ENCODE measurements at places on chromosomes 13 and 19.

DNA sequence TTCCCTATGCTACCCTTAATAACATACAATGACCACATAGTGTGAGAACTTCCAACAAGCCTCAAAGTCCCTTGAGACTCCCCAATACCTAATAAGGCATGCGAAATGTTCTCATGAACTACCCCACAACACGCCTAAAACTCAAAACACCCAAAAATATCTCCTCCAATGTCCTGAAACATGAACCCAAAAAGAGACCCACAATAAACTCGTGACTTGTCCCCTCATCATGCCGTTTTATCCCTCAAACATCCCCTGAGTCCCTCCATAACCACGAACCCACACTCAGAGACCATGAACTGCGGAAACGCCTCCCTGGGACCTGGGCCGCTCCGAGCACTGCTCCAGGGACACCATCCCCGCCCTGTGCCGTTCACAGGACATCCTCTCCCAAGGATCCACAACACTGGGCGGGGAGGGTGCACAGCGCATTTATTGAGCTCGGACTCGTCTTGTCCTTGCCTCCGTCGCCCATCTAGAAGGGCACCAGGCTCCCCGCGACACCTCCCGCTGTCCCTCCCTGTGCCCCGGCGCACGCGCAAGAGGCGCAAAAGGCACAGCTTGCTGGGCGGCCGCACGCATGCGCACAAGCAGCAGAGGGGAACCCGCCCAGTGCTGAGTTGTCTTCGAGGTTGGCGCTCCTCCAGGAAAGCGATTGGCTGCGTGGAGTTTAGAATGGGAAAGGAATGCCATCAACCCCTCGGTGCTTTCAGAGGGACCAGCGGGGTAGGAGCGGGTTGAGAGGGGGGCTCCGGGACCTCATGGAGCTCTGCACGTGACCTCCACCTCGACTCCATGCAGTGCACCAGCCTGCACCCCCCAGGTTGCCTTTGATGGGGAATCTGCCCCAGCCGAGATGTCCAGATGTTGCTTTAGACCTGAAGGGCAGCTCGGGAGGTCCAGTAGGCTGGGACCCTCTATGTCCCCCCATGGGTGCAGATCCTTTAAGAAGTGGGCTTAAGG is 8.8 kb downstream of the FXYD3 start:
- DNase-seq: peak; percentile 86

- DNase-seq: peak; percentile 49
These were observed 222.6 kb upstream of the MAB21L1 start for GRCh38 chr13:35698911-35699576.

- no peak for DNase-seq
These were observed 393.8 kb downstream of the PCDH20 start for GRCh38 chr13:61021838-61022237.

- peak; percentile 48 for DNase-seq
These were observed 10.3 kb upstream of the EDNRB start for GRCh38 chr13:77928909-77929308.

GRCh38 chr19:46596008-46596407 is 5.1 kb upstream of the CALM3 start:
- no peak for DNase-seq

DNA sequence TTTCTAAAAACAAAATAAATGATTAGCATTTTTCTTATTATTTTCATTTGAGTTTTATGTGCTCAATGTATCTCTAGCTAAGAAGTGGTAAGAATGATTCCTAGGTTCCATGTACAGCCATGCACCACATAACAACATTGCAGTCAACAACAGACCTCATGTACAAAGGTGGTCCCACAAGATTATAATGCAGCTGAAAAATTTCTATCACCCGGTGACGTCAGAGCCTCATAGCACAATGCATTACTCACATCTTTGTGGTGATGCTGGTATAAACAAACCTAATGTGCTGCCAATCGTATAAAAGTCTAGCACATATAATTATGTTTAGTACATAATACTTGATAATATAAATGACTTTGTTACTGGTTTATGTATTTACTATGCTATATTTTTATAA is 120.5 kb downstream of the SLC7A1 start:
- peak; percentile 77 for DNase-seq

- peak; percentile 69 for DNase-seq
These were observed 145.9 kb downstream of the NUFIP1 start for GRCh38 chr13:44843403-44843802.

GRCh38 chr19:50959731-50960500 is 7.1 kb upstream of the KLK5 start:
- peak; percentile 37 for DNase-seq

DNA sequence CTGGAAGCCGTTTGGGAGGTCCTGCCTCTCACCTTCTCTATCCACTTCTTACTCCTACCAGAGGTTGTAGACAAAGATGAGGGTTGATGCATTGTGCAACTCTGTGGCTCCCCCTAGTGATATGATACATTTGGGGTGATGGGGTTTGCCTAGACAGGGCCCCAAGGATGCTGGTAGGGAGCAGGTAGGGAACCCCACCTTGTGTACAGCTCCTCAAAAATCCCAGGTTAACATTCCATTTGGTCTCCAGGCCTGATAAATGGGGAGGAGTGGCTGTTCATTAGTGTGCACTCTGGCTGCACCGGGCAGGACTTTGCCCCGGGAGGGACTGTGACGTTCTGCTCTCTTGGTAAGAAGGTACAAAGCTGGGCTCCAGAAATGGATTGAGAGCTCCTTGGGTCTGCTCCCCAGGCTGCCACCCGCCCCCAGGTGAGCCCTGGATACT is 19.2 kb downstream of the SIGLEC8 start:
- peak; percentile 15 for DNase-seq

DNA sequence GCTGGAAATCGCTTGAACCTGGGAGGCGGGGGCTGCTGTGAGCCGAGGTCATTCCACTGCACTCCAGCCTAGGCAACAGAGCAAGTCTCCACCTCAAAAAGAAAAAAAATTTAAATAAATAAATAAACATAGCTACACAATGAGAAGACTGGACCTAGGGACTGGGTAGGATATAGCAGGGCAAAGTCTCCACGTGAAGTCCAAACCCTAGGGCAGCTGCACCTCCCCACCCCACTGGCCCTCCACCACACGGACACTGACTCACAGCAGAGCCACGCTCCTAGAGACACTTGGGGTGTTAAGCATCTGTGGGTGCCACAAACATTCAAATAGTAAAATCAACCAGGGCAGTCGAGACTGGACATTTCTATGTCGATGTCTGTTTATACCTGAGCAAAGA is 7.1 kb downstream of the LATS2 start:
- no peak for DNase-seq

DNA sequence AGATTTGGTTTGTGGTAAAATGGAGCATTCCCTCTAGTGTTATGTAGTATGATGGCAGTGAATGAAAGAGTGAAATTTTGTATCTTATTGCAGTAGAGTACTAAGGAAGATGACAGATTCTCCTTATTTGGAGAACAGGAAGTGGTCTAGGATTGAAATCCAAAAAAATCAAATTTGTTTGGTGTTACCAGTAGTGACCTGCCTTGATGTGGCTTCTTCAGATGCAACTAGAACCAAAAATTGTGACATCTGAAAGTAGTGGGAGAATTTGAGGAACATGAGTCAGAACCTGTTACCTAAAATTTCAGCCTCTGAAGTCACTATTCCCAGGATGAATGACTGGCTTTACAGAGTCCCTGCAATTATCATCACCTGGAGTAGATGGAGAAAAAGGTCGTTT is 165.9 kb downstream of the KLF5 start:
- DNase-seq: peak; percentile 68

DNA sequence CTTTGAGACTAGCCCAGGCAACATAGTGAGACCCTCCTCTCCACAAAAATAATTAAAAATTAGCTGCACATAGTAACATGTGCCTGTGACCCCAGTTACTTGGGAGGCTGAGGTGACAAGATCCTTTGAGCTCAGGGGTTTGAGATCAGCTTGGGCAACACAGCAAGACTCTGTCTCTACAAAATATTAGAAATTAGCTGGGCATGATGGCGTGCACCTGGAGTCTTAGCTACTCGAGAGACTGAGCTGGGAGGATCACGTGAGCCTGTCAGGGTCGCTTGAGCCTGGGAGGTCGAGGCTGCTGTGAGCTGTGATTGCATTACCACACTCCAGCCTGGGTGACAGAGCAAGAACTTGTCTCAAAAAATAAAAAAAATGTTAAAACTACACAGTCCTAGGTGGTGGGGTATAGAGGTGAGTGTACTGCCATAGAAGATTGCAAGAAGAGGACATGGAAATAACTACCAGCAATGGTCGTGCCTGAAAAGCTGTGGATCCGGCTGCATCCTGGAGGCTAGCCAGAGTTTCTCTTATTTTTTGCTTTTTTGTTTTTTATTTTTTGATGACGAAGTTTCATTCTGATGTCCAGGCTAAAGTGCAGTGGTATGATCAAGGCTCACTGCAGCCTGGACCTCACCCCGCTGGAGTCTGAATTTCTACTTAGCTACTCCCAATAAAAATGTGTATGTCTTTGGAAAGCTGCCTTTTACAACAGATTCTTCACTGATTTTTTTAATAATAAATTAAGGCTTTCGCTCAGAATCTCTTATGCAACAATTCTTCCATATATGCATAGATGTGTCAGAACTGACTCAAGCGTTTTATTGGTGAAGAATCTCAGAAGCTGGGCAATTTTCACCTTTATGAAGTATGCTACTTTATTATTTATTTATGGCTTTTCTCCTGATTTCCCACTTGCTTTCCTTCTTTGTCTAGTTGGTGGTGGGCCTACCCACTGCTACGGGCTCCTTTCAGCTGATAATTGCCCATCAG is 393.8 kb downstream of the TSHZ3 start:
- DNase-seq: no peak

DNA sequence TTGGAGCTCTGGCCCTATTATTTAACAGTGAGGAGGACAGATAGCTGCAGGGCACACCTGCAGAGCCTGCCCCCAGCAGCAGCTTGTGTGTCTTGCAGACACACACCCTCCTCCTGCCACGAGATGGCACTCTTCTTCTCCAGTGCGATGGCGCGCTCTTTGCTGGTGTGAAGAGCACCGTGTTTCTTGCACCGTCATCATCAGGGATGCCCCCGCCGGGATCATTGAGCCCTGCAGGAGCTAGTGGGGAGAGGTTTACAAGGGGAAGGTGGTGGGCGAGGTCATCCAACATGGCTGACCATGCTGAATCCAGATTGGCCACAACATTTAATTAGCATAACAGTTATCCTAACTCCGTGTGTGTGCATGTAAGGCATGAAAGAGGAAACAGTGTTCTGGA is 105.6 kb downstream of the RAB20 start:
- peak; percentile 55 for DNase-seq

DNA sequence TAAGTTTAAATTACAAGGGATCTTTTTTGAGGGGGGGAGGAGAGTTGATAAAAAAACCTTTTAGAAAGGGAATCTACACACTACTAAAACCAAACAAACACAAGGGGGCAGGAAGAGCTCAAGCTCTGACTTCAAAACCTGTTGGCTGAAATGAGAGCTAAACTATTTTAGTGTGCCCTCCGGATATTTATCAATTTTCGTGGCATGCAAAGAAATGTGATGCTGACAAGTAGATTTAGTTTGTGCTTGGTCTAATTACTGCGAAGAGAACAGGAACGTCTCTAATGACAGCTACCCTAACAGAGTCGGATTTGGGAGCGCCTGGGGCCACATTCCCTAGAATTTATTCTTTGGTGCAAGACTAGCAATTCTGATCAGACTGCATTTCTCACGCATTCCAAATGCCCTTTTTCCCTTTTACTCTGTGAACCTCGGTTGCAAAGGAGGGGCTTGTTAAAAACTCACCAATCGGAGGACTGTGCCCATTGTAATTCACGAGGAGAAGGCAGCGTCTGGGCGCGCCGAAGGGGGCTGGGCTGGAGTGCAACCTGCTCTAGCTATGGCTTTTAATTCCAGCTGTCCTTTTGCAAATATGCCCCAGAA is 802 bp upstream of the FREM2 start:
- peak; percentile 52 for DNase-seq

DNA sequence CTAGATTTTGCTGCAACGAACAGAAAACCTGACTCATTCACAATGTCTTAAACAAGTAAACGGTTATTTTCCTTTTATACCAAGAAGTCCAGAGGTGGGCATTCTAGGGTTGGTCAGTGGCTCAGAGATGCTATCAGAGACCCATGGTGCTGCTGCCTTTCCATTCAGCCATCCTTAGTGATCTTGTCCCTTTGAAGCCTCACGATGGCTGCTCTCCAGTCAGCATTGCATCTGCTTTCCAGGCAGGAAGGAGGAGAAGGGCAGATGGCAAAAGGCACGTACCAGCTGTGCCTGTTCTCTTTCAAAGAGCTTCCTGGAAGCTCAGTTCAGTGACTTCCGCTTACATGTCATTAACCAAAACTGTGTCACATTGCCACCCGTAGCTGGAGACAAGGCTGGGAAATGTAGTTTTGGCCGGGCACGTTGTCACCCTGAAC is 30.1 kb downstream of the WDFY2 start:
- no peak for DNase-seq

DNA sequence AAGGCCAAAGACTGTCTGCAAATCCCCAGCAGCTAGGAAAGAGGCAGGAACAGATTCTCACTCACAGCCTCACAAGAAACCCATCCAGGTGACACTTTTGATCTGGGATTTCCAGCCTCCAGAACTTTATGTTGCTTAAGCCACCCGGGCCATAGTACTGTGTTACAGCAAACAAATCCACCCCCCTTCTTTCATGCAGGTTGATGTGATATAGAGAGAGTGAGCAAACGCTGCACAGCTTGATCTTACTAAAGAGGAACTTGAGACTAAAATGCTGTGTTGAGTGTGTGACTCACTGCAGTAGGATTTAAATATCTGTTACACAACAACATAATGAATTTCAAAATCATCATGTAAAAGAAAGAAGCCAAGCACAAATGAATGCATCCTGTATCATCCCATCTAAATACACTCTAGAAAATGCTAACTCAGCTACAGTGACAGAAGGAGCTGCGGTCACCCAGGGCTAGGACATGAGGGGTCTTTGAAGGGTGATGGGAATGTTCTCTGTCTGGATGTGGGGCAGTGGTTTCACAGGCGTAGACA is 32.2 kb downstream of the RCBTB2 start:
- DNase-seq: peak; percentile 58

GRCh38 chr13:111791131-111791530 is 275.8 kb upstream of the SOX1 start:
- no peak for DNase-seq

GRCh38 chr19:13611596-13611995 is 105.3 kb upstream of the CACNA1A start:
- no peak for DNase-seq

DNA sequence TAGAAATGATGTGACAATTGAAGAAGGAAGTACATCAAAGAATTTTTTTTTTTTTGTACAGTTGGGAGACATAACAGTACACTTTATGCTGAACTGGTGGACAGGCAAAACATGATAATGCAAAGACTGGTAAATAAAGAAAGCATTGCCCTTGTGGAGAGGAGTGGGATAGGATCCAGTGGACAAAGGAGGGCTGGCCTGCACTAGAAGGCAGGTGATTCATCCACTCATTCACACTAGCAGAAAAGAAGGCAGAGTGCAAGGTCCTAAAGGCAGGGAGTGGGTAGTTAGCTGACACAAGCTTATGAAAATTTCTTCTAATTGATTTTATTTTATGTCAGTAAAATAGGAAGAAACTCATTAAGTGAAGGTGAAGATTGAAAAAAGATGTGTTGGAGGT is 17.6 kb upstream of the NALCN start:
- DNase-seq: no peak

- no peak for DNase-seq
These were observed 15.4 kb downstream of the TNFAIP8L1 start for GRCh38 chr19:4654437-4655361.

Measured in M059J (cell line).